ENCODE measurements at places on chromosomes 16 and 17.
A peak's percentile ranks its signal among the peaks of the same experiment; 100 is the strongest.

GRCh38 chr17:14818469-14818868, 446.7 kb downstream of the PMP22 start:
- no peak for DNase-seq

DNA sequence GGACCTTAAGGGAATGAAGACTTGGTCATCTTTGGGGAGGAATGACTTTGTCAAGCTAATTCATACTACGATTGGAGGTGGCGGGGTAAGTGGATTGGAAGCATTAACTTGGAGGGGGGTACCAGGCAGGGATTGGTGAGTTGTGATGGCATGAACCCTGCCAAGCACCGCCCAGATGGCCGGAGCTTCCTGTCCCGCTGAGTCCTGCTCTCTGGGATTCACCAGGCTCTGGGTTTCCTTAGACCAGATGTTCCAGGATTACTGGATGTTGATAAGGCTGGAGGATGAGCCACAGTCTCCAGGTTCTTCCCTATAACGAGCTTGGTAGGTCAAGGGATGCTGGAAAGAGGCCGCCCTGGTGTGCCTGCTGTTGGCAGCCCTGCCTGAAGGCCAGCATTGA, 154.9 kb downstream of the SDK2 start:
- no peak for DNase-seq

DNA sequence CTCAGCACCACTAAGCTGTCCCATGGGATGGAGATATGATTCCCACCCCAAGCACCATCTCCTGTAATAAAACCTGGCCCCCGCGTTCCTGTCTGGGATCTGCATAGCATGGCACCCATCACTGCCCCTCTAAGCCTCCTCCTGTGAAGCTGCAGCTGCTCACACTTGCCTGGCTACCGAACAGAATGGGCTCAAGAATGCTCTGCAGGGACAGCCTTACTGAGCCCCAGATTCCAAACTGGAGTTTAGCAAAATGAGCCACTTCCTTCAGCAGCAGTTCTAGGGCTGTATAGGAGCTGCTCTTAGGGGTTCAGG, 256.1 kb downstream of the CPPED1 start:
- DNase-seq: no peak

DNA sequence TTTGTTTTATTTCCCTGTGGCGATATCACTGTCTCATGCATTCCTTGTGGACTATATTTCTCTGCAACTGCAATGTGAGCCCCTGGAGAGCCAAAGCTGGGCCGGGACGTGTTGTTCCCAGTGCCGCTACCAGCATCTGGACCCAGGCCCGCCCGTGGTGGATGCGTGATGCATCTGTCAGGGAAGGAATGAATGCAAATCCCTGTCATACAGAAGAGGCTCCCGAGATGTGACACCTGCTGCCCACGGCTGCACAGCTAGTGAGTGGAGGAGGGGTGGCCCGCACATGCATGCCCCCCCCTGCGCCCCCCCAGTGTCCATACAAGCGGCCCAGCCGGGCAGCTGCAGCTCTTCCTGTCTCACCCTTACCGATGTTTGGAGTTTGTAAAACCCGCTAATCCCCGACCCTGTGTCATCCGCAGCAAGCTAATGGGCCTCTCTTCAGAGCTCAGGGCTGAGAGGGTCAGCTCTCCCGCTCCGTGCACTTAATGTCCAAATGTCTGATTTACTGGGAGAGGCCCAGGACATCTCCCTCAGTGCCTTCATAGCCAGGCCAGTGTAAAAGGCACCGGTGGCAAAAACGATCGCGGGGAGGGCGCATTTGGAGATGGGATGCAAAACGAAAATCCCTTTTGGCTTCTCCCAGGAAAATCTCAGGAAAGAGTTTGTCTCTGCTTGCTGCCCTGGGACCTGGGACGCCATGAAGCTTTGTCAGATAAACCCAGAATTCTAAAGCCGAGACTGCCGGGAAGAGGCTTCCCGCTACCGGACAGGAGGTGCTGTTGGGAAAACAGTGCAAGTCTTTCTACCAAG, 91.8 kb downstream of the FOXL1 start:
- DNase-seq: no peak

GRCh38 chr17:47946929-47947397, 5.6 kb downstream of the PNPO start:
- peak; percentile 38 for DNase-seq

GRCh38 chr16:70473446-70474319, 19.3 kb downstream of the FCSK start:
- no peak for DNase-seq

GRCh38 chr17:44321246-44322120, 3.1 kb downstream of the SLC25A39 start:
- no peak for DNase-seq

DNA sequence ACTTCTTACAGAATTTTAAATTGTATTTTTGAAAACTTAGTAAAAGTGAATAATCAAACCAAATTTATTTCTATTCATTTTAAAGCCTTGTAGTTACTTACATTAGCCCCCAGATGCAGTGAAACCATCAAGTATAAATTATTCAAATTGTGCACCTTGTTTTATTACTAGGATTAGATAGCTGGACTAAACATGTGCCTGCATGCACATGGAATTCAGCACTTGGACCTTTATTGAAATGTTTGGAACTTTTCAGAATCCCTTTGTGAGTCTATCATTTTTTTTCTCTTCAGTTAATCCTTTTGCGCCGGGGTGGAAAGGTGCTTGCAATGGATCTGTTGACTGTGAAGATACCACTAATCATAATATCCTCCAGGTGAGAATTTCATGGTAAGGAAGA, 4.7 kb downstream of the ZPBP2 start:
- peak; percentile 8 for DNase-seq

- peak; percentile 99 for DNase-seq
These were observed 753 bp upstream of the USP22 start for GRCh38 chr17:21043296-21044232.

DNA sequence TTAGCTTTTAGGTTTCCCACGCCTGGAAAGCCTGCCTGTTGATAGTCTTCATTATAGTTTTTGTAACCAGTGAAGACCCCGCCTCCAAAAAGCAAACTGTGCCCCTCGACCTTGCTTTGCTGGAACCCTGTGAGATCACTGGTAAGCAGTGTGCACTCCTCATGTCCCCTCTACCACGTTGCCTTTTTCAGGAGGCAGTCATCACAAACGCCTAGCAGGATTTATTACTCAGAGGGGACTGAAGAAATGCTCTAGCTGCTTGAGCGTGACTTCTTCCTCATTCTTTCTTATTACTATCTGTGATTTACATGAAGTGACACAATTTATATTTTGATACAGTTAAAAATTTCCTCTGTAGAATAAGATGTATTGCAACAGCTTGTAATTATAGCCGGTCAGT, 6.5 kb upstream of the KRTAP3-1 start:
- no peak for DNase-seq

- no peak for DNase-seq
These were observed 52.9 kb upstream of the KCNJ16 start for GRCh38 chr17:70022175-70022574.

DNA sequence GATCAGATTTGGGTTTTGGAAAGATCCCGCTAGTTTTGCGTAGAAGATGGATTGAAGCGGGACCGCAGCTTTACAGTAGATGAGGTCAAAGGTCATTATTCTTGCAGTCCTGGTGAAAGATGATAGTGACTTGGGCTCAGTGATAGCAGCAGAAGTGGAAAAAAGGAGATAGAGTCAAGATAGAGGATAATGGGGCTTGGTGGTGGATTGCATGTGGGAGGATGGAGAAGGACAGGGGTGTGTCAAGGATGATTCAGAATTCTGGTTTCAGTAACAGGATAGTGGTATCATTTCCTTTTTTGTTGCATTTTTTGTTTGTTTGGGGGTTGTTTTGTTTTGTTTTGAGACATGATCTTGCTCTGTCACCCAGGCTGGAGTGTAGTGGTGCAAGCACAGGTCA, 28.7 kb downstream of the CHD9NB start:
- DNase-seq: no peak

- DNase-seq: no peak
These were observed 44.9 kb upstream of the PABPN1L start for GRCh38 chr16:88911136-88911945.

DNA sequence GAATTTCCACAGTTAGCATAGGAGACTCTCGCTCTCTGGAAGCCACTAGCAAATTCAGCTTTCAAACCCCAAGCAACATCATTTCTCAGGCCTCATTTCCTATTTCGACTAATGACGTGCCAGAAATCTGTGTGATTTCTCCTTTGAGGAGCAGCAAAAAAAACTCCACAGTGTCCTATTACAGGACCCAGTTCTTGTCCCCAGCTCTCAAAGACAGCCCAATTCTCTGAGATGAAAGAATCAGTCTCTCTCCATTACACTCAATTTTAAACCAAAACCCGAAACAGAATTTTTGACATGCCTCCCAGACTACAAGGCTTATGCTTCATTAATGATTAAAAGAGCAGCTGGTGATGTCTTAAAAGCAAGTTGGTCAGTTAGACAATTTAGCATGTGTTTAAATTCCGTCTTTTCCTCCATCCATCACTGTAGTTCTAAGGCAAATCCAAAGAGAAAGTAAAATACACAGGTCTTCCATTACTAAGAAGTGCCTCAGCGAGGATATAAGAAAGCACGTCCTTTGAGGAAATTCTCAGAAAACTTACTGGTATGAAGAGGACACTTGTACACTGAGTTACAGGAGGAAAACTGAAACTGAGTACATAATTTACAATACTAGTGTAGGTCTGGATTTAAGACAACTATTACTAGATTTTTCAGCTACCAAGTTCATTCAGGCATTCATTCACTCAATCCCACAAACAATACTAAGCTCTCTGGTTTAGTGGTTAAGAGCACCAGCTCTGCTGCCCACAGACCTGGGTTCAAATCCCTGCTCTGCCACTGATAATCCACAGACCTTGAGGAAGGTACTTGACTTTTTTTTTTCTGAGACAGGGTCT, 12.5 kb downstream of the TOM1L2 start:
- DNase-seq: no peak

- DNase-seq: no peak
These were observed 4.7 kb upstream of the IL17C start for GRCh38 chr16:88633684-88634140.

DNA sequence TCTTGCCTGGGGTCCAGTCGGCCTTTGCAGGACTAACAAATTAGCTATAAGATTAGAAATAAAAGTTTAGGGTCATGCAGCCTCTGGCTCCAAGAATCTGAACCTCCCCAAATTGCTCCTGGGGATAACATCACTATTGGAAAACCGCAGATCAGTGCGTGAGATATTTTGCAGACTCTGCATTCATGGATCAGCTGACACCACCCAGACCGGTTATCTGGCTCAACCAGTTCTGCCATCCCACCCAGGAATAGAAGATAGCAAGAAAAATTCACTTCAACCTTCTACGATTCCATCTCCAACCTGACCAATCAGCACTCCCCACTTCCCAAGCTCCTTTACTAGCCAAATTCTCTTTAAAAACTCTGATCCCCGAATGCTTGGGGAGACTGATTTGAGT, 4.3 kb upstream of the PGS1 start:
- no peak for DNase-seq

- peak; percentile 43 for DNase-seq
These were observed at the start of gene KRT15 for GRCh38 chr17:41518789-41519449. TSS of gene KRT15 (minus strand) at chr17:41518890. CDS start at chr17:41518827, 63 bp downstream.

DNA sequence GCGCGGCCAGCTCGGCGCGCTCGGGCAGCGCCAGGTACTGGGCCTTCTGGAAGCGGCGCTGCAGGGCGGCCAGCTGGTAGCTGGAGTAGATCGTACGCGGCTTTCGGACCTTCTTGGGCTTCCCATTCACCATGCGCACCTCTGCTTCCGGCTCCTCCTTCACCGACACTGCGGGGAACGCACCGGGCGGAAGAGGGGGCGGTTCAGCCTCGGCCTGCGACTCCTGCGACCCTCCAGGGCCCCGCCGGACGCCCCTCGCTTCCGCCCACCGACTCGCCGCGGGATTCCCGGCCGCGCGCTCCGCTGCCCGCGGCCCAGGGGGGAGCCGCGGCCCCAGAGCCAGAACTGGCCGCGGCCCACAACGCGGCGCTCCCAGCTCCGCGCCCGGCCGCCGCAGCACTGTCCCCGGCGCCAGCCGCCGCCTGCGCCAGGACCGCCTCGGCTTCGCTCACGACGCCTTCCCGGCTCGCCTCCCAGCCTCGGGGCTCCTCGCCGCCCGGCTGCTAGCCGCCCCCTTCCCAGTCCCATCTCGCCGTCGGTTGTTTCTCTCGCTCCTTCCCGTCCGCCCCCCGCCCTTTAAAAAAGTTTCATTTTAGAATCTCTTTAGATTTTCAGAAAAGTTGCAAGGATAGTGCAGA, 1.5 kb downstream of the DLX3 start:
- no peak for DNase-seq

GRCh38 chr17:32909787-32910369, 18.1 kb upstream of the TMEM98 start:
- peak; percentile 55 for DNase-seq

- DNase-seq: no peak
These were observed 185.7 kb downstream of the IRX5 start for GRCh38 chr16:55116165-55116920.

DNA sequence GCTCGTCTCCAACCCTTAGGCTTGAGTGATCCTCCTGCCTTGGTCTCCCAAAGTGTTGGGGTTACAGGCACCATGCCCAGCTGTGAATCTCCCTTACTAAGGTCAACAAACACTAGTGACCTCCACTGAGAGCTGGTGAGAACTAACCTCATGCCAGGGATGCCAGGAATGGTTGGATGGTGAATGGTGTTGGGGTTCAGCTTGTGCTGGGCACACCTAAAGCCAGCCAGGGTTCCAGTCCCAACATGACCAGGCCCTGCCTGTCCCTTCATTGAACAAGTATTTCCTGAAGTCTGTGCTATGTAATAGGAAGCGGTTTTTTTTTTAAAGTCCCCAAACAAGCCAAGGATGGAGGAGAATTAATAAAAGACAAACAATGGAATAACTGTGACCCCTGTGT, 56.0 kb upstream of the TOB1 start:
- no peak for DNase-seq

- no peak for DNase-seq
These were observed 219.5 kb downstream of the NTN1 start for GRCh38 chr17:9240659-9241370.

DNA sequence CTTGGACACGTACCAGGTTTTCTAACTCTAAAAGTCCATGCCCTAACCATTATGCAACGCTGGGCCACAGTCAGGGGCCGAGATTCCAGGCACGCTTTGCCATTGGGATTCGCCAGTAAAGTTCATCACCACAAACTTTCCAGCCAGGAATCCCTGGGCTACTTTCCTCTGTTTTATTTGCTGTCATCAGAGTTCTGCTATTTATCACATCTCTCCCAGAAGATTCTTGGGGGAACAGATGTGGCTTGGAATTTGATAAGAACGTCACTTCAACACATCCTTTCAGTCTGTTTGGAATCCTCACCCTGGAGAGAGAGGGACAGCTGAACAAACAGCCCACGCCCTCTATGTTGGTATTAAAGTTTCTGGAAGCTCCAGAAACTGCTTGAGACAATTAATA, 109.6 kb upstream of the CACNG3 start:
- DNase-seq: no peak

- no peak for DNase-seq
These were observed 3.2 kb downstream of the CES4A start for GRCh38 chr16:66991545-66992077.

GRCh38 chr16:86424985-86425384, 85.3 kb upstream of the FOXF1 start:
- no peak for DNase-seq

- DNase-seq: peak; percentile 41
These were observed 1.5 kb downstream of the NDRG4 start for GRCh38 chr16:58501242-58502131.

All from NCI-H1105 (cell line).